ENCODE measurements at places on chromosomes 16 and 17. TPM values are rescaled to one million over a fixed set of nuclear protein-coding genes. Genes with fewer than 3 reads are reported as not detected.

IL21R gene
- 0.02 TPM for total RNA-seq

MT1A gene
- total RNA-seq, result 12.1 TPM

KRT16 gene
- total RNA-seq, result 0.72 TPM

C17orf50 gene
- 0.42 TPM for total RNA-seq

GAS2L2 gene
- total RNA-seq, result 0.09 TPM

FBXO39 gene
- not detected for total RNA-seq

FA2H gene
- 37.1 TPM for total RNA-seq

CHST4 gene
- total RNA-seq, result not detected

DYNLL2 gene
- total RNA-seq, result 22.9 TPM

BPTF gene
- total RNA-seq, result 39.8 TPM

KRTAP9-2 gene
- not detected for total RNA-seq

MPV17L gene
- total RNA-seq, result 4.6 TPM

HGS gene
- total RNA-seq, result 194 TPM

ZNF821 gene
- total RNA-seq, result 5.1 TPM

KLHL36 gene
- 23.6 TPM for total RNA-seq

SRL gene
- 0.03 TPM for total RNA-seq

TBC1D3L gene
- total RNA-seq, result 9.3 TPM

SLC35G6 gene
- total RNA-seq, result not detected

DHRS11 gene
- total RNA-seq, result 6.8 TPM

TP53TG3C gene
- 0.11 TPM for total RNA-seq

CACNG1 gene
- not detected for total RNA-seq

WNT9B gene
- total RNA-seq, result not detected

CA10 gene
- not detected for total RNA-seq

NPB gene
- 1.0 TPM for total RNA-seq

FOXN1 gene
- not detected for total RNA-seq

MT4 gene
- not detected for total RNA-seq

XYLT1 gene
- total RNA-seq, result 0.74 TPM

CES5A gene
- not detected for total RNA-seq

EVI2A gene
- total RNA-seq, result not detected

MYOCD gene
- total RNA-seq, result 0.96 TPM

RAB34 gene
- 237 TPM for total RNA-seq

TGFB1I1 gene
- 34.3 TPM for total RNA-seq

CD300A gene
- not detected for total RNA-seq

IRX5 gene
- total RNA-seq, result 1.7 TPM

CDH1 gene
- 4.9 TPM for total RNA-seq

GCGR gene
- total RNA-seq, result 0.43 TPM

SPAG5 gene
- 77.5 TPM for total RNA-seq

AKTIP gene
- 18.9 TPM for total RNA-seq

TCAP gene
- total RNA-seq, result 0.64 TPM

CUEDC1 gene
- total RNA-seq, result 49.2 TPM

CCL8 gene
- not detected for total RNA-seq

KRTAP4-6 gene
- not detected for total RNA-seq

HEATR9 gene
- total RNA-seq, result not detected

BCAR1 gene
- 82.8 TPM for total RNA-seq

CPNE7 gene
- total RNA-seq, result 66.6 TPM
